Stimulated activated CD8-positive, alpha-beta memory T cell treated with anti-CD3 and anti-CD28 coated beads, Interleukin-7, amount 100 ng/mL, for 4 hours (primary cell): ENCODE measurements at places on chromosomes 5 and 9.

DNA sequence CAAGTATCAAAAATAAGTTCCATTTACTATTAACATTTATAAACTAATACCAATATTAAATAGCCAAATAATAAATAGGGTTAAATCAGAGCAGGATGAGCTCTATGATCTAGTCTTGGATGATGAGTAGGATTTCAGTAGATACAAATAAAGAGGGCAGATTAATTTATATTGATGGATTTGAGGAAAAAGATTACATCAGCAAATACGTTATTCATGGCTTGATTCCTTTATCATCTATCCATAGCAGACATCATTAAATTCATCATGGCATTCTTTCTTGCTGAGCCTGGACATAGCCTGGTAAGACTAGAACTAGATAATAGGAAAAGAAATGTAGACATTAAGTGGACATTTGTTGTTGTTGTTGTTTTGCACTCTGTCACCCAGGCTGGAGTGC is 13.4 kb upstream of the MSMP start:
- DNase-seq = no peak

DNA sequence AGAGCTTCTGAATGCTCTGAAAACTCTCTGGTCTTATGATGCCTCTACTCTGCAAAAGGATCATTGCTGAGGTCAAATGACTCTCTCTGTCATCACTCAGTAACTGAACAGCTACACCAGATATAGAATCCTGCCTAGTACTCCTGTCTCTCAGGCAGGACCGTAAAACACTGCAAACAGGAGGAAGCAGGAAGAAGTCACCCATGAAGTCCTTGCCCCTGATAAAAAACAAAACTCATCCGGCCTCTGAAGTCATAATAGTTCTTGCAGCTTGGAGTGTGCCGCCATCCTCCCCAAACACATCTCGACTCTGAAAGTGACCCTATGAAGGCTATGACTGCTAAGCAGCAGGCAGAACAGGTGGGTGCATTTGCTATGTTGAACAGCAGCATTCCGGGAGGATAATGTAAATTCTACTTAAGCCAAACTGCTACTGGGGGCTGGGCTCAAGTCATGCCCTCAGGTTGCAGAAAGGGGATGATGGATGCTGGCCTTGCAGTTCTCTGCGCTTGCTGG is 81.9 kb upstream of the FAM169A start:
- no peak for DNase-seq

- no peak for DNase-seq
Observed at GRCh38 chr5:121698690-121699089, 153.0 kb upstream of the FTMT start.

- DNase-seq = no peak
Observed at GRCh38 chr9:121557581-121558447, 58.2 kb upstream of the GGTA1 start.

GRCh38 chr5:169716287-169716686 is 79.2 kb downstream of the DOCK2 start:
- no peak for DNase-seq

- no peak for DNase-seq
Observed at GRCh38 chr5:112372543-112372942, 46.5 kb downstream of the EPB41L4A start.

DNA sequence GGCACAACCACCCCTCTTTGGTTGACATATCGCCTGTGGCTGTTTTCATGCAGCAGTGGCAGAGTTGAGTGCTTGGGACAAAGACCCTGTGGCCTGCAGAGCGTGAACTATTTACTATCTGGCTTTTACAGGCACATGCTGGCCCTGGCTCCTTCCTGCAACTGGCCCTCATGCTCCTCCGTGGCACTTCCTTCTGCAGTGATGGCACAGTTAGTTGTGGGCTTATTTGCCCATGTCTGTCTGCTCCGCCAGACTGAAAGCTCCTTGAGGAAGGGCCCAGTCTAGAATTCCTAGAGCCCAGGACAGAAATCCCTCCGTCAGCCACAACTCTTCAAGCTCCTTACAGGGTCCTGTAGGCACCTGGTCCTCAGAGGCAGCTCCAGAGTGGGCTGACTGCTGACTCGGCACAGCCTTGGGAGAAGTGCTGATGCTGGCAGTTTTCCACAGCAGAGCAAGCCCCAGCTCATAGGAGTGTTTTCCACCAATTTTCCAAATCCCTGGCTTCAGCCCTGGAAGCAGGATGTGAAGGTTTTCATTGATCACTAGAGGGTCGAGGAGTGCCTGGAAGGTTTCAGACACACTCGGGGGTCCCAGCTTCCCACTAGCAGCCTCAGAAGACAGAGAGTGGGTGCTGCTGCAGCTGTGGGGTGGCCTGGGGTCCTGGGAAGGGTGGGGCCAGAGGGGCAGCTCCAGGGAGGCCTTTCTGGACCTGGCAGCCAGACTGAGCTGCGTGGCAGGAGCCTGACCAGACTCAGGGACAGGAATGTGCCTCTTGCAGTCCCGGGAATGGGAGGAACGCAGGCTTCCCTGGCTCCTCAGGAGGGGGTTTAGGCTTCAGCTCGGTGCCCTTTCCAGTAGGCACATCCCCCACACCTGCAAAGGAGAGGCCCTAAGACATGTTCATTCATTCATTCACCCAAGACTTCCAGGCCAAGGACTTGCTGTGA is 56.5 kb upstream of the ANGPTL2 start:
- DNase-seq = no peak

DNA sequence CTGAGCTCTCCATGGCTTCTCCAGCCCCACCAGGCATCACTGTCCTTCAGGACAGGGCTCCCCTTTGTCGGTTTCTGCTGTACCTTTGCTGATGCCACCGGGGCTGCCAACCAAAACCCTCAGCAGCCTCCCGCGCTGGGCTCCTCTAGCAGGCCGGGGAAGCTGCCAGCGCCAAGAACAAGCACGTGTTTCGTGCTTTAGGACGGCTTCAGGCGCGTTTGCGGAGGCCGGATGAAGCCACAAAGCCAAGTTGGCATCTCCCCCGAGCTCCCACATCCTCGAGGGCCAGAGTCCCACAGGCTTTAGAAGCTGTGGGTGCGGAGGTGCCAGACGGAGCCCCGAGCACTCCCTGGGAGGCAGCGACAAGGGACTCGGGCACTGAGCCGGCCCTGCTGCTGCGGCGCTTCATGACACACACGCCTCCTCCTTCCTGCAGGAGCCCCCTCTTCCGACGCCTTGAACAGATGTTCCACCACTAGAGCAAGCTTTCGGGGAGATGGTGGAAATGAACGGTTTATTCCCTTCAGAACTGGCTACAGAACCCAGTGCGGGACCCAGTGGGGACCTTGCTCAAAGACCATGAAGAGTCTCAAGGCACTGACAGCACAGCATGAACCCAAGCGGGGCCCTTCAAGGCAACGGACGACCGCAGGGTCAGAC is 36.7 kb downstream of the SARDH start:
- no peak for DNase-seq

GRCh38 chr5:131229623-131230022 is 34.2 kb upstream of the CDC42SE2 start:
- no peak for DNase-seq

DNA sequence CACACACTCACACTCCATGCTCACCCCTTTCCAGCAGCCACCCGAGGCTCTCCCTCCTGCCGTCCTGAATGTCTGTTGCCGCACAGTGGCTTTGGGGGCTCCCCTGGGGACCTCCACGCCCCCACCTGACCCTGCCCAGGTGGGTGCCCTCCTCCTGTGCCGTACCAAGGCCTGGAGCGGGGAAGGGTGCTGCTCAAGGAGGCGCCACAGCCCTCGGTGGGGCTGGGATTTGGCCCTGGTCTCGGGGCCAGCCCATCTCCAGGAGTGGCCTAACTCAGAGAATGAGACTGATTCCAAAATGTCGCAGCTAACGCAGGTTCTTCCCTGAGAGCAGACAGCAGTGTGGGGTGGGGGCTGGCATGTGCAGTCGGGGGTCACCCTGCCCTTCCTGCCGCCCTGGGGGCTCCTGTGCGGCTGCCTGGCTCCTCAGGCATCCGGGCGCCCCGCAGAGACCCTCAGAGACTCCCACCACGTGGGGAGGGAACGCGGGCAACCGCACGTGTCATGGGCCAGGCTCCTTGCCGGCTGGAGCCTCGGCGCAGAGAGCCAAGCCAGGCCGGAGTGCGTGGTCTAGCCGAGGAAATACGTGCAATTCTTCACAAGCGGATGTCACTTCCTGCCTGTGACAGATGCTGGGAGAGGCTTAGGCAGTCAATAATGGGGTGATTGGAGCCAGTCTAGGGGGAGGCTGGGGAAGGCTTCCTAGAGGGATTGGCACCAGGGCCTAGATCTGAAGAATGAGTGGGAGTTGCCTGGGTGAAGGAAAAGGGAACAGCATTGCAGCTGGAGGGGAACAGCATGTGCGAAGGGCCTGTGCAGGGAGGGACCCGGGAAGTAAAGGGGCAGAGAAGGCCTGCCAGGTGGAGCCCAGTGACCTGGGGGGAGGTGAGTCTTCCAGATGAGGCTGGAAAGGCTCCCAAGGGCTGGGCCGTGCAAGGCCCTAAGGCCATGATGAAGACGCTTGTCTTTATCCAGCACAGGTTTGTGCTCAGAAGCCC is 44.1 kb downstream of the C9orf50 start:
- DNase-seq = no peak

DNA sequence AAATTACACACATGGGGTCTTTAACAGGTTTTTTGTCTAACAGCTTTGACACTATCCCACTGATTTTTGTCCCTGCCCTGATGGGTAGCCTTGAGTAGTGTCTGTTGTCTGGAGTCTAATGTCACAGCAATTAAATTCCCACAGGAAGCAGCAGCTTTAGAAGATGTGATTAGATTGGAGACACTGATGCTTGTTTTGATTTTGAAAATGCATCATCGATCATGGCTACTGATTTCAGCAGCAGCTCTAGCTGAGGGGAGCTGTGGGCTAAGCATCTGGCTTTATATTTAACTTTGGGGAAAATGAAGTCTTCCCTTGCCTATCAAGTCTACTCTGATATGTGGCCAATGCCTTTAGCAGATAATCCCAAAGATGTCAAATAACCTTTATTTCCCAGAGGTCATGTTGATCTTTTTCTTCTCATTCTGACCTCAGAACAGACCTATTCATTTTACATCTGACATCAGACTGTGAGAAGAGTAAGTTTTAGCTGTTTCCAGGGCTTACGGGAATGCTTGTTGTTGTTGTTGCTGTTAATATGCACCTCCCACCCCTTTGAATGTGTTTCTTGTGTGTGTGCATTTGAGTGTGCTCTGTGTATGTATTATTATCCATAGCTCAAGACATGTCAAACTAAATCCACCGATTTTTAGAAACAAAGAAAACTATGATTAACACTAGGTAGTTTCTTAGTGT is 704.9 kb upstream of the NUDT12 start:
- no peak for DNase-seq

GRCh38 chr5:125510651-125511050 is 764.2 kb upstream of the ZNF608 start:
- no peak for DNase-seq

DNA sequence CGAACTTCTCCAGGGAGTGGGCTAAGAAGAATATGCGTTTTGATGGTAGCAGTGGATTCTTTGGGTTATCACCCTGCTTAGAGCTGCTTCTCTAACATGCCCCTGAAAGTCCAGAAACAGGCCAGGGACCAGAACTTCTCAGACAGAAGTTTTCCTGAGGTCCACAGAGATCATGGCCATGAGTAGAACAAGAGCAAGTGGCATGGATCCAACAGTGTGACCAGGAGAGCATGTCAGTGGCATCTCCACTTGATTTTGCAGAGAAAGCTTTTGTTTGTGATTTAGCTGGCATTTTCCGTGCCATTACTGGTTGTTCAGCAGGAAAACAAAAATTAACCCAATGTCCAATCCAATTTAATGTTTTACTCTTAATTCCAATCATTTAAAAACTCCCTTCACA is 298.5 kb upstream of the CD180 start:
- no peak for DNase-seq

GRCh38 chr9:136996361-136997292 is at the start of gene CLIC3:
TSS of gene CLIC3 (minus strand) at chr9:136996568. CDS start at chr9:136996543, 25 bp downstream.
- DNase-seq = peak; percentile 58

- DNase-seq = no peak
Observed at GRCh38 chr9:1025131-1025530, 25.0 kb upstream of the DMRT2 start.

DNA sequence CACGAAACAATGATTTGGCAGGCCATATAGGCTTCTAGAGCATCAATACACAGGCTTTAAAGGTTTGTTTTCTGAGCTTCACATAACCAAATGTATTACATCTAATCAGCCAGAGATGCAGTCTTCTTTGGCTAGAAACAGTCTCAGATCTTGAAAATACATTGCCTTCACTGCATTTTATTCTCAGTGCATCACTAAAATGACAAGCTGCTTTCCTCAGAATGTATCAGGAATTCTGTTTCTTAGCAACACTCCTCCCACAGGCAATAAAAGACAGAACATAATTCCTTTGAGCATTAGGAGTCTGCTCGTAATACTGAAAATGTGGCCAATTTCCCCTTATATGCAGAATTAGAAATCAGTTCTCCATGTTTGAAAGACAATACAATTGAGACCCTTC is 36.9 kb downstream of the FEM1C start:
- no peak for DNase-seq

DNA sequence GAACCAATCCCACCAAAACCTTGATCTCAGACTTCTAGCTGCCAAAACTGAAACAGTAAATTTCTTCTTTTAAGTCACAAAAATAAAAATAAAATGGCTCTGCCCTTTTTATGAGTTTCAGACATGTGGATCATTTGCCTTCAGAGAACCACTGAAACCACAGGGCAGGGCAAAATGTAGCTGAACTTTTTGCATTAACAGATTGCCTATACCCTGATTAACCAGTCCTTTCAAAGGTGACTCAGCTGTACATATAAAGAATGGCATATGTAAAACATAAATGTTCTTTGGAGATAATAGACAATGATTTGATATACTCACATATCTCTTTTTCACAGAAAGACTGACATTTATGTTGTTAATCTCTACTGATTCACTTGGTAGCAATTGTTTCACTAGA is 187.1 kb upstream of the GRIN3A start:
- no peak for DNase-seq

GRCh38 chr9:115035841-115036612 is 81.9 kb downstream of the TNC start:
- DNase-seq = no peak

DNA sequence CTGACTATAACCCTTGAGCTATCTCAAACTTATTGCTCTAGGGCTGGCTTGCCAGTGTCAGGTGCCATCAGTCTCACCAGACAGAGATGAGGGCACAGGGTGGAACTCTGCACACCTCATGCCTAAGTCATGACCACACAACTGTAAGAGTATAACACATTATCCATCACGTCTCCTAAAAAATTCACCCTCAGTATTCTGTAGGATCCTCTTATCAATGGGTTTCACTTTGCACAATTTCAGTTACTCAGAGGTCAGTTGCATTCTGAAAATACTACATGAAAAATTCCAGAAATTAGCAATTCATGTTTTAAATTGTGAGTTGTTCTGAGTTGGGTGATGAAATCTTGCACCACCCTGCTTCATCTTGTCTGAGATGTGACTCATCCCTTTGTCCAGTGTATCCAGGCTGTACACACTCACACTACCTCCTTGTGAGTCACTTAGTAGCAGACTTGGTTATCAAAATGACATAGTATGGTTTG is 690.9 kb upstream of the CDH18 start:
- DNase-seq = no peak

DNA sequence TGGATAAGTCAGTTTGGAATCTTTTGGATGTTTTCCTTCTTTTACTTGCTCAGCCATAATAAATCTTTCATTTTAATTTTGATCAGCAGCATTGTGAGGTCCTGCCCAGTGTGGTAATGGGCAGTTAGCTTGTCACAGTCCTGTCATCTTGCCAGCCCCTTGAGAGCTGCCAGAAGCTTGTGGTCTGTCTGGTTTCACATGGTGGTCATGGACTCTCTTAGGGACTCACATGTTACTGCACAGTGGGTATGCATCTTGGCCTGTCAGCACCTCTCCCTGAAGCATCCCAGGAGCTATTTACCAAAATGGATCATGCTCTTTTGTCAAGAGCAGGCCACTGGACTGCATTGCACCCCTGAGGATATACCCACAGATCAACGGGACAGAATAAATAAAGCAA is 60.3 kb downstream of the DAPK1 start:
- no peak for DNase-seq
